ENCODE measurements at places on chromosomes 11 and 22.

DNA sequence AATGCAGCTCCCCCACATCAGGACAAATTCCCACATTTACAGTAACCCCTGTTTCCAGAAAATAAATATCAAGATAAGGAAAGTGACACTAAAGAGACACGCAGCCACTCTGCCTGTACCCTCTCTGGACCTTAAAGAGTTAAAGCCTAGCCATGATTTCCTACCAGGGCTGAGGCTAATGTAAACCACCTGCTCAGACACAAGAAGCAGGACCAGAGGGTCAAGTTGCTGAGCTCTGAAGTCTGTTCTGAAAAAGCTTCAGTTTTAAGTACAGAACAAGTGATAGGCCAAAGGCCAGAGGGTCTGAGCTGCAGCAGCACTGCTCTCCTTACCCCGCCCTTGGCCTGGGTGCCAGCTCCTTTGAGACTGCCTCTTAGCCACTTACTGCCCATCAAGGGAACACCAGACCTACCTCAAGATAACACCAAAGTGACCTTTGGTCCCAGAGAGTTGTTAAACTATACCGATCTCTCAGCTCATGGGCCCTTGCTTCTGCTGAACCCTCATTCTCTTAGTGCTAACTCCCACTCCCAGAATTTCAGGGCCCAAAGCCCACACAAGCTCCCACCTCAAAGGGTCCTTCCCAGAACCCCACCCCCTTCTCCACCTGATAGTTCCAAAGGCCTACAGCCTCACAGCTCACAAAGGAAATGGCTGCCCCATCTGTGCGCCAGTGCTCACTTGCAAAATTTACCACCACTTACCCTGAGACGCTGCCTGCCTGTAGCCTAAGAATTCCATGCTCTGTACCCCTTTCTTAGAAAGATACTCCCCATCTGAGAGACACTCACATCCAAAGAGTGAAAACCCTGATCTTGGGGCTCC lies 40.5 kb downstream of the IL18BP start:
- no peak for DNase-seq

- DNase-seq: no peak
Measured at GRCh38 chr22:27475548-27475897, 326.0 kb downstream of the MN1 start.

- no peak for DNase-seq
Measured at GRCh38 chr22:17562906-17563870, at the start of gene SLC25A18. Gene SLC25A18 (plus strand): TSS chr22:17563498. CDS start chr22:17579945, 16,447 bp downstream.

GRCh38 chr22:28207281-28208030 lies 288.4 kb upstream of the PITPNB start:
- no peak for DNase-seq

DNA sequence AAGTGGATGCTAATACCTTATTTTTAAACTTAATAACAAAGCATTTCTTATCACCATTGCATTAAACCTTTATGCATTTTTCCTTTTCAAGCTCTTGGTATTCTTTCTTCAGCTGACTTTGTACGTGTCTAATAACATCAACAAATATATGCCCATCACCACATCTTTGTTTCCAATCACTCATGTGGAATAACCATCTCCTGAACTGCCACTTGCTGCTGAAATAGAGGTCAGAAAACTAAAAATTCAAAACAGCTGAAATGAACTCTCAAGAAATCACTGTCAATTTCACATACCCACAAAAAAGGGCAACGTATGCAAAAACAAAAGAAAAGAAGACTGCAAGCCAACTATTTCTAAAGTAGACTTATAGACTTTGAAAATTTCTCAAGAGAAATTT lies 7.4 kb downstream of the MSANTD4 start:
- DNase-seq: no peak

- no peak for DNase-seq
Measured at GRCh38 chr11:3074912-3075589, 17.8 kb upstream of the CARS1 start.

DNA sequence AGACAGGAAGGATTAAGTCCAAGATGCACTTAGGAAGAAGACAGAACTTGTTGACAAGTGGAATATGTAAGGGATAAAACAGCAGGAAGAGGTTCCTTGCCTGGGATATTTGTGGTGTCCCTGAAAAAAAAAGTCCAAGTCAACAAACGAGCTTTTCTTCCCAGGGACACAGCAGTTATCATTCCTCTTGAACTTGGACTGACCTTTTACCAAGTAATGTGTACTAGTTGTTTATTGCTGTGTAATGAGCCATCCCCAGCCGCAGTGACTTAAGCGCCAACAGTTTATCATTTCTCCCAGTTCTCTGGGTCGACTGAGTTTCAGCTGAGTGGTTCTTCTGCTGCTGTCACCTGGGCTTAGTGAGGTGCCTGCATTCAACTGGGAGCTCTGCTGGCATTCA lies 37.0 kb downstream of the KREMEN1 start:
- no peak for DNase-seq

DNA sequence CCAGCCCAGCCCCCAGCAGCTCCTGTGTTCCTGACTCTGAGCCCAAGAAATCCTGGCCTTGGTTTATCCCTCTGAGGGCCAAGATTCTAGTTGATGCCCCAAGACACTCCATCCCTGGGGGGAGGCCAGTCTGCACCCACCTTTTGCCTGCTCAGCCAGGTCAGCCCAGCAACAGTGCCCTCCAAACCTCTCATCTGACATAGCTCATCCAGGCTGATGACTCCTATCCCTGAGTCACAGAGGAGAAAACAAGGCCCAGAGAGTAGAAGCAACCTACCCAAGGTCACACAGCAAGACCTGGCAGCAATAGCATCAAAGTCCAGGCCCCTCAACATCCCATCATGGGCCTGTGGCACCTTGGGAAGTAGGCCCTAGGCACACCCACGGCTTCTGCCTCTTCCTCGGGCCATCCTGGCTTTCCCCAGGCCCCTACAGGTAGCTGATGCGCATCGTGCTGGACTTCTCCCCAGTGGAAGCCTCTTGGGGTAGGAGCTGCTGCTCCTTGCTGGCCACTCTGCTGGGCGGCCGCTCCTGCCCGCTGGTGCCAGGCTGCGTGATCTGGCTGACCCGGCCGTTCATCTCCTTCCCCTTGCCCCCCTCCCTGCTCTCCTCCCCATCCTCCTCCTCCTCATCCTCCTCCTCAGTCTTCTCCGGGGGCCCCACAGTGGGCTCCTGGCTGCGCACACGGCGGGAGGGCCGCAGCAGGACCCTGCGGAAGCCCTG lies 6.0 kb downstream of the SSTR3 start:
- no peak for DNase-seq

DNA sequence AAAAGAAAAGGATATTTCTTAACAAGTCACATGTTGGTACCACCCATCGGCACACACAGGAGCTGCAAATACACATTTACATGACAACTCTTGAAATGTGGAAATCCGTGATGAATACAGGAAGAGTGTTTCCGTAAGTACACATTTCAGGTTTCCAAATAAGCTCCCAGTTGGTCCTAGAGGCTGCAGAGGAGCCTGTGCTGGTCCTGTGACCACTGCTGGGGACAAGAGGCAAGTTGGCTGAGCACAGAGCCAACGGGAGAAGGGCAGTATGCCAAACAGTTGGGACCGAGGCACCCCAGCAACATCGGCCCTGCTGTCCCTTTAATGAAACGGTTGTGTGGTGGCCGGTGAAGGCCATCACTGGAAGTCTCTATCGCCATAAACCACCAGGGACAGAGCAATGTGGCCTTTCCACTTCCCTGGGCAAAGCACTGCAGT lies 38.5 kb upstream of the ARFGAP3 start:
- DNase-seq: no peak

DNA sequence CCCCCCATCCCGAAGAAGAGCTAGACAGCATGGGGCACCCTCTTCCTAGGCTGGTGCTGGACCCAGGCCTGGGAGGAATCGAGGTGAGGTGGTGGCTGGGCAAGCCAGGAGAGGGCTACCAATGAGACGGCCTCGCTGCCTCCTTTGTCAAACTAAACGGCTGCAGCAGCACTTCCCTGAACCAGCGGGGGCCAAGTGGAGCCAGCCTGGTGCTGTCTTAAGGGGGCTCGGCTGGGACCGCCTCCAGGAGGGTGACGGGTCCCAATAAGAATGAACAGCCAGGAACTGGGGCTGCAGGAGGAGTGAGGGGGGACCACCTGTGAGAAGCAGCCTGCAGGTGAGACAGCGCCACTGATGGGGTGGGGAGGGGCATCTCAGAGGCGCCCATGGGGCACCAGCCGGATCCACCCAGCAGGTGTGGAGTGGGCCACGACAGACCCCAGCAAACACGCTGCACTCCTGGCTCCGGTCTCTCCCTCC lies 17.1 kb downstream of the IFT27 start:
- no peak for DNase-seq

DNA sequence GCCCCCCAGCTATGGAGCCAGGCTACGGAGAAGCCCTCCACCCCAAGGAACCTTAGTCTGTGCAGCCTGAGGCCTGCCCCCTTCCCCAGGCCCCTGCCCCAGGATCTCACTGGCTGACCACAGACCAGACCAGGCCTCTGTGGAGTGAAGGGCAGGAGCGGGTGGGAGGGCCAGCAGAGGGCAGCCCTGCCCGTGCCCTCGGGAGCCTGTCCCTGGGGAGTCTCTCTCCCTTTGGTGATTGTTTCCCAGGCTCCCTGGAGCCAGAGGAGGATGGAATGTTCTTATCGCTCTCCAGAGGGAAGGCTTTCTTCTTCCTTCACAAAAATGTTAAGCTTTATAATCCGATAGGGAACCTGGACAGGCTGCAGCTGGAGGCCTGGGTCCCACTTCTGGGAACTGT lies 455.3 kb downstream of the SOX6 start:
- DNase-seq: no peak

GRCh38 chr11:46456269-46457001 lies 64.9 kb upstream of the CHRM4 start:
- DNase-seq: no peak

DNA sequence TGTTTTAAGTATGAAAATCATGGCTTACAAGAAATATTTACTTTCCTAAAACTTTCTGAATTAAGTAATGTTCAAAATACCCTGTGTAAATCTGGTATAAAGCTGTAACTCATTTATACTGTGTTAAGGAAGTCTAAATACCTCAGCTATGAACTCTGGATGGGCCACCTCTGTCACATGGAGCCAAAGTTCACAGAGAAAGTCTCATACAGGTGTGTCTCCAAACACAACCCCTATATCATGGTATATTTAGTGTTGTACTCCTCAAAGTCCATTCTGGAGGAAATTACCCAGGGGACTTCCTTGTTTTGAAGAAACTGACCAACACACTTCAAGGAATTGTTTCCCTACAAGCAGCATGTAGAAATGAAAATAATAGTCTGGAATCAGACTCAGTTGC lies 909.2 kb upstream of the TENM4 start:
- DNase-seq: no peak

GRCh38 chr22:30118291-30118690 lies 38.0 kb downstream of the HORMAD2 start:
- DNase-seq: no peak

DNA sequence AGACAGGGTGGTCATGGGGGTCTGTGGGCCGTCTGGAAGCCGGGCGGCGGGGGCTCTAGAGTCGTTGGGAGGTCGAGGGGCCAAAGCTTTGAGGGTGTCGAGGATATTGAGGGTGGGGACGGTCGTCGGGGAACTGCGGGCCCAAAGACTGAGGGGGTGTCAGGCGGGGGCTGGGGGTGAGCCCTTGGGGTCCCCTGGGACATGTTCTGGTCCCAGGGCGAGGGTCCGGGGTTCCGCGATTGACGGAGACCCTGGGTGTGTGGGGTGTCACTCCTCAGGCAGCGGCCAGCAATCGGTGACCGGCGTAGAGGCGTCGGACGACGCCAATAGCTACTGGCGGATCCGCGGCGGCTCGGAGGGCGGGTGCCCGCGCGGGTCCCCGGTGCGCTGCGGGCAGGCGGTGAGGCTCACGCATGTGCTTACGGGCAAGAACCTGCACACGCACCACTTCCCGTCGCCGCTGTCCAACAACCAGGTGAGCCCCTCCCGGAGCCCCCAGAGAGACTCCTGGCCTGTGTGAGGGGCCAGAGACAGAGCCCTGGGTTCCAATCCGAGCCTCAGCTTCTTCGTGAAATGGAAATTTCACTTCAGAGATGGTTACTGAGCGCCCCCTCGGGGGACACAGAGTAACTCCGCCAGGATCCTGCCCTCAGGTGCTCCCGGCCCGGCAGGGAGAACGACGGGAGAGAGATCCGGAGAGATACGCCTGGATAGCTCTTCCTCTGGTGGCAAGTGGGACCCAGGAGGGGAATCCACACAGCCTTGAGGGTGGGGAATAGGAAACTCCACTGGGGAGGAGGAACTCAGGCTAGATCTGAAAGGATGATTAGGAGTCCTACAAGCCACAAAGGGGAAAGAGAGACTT lies 714 bp downstream of the SDF2L1 start:
- DNase-seq: peak; percentile 35

DNA sequence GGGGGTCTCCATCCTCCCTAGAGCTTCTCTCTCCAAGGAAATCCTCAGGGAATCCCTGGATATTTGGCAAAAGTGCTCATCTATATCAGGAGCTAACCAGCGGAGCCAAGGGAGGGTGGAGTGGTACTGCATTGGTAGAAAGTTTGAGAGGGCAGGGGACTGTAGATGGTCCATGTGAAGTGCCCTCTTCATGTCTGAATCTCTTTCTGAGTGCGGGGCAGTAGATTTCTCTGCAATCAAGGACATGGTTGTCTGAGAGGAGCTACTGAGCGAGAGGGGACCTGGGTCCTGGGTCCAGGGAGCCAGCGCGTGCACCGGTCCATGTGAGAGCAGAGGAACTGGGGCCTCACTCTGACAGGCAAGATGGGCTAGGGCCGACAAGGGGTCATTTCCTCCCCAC lies 701 bp downstream of the DIXDC1 start:
- DNase-seq: no peak

DNA sequence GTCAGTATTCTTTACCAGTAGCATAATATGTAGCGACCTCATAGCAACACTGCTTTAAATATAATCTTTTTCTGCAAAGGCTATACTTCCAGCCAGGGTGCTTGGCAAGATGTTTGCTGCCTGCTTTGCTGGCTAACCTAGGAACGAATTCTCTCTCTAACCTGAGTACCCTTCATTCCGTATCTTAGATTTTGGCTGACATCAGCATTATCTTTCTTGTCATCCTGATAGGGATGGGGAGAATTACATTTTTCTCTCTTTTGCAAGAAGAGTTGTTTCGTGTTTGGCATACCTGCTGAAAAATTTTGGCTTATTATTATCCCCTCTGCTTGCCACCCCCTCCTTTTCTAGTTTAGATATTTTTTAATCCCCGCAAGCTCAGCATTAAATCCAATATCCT lies 91.2 kb upstream of the CLMP start:
- no peak for DNase-seq

DNA sequence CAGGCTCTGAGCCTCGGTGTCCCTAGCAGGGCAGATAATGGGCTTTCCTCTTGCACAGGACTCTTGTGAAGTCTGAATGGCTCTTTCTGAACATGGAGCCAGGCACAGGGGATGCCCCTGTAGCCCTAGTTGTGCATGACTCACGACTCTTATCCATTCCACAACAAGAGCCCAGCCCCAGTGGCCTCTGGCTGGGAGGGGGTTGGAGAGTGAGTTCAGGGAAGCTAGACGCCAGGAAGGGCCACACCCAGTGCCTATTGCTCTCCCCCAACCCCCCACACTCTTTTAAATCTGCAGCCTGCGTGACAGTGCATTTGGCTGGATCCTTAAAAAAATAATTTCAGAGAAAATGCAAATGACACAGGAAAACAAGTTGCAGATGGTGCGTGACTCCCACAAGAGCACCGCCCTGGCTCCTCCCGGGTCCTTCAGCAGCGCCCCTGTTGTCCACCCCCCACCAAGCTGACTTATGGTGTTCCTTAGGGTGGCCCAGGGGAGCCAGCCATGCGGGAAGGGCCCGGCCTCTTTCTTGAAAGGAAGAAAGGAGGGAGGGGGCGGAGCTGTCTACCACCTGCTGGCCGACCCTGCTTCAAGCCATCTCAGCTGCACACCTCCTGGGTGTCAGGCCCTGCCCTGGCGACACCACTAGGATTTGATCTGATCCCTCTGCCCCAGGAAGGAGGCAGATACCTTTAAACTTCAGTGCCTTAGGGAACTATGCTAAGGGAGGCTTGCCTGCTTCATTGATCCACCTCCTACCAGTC lies 74.7 kb downstream of the MN1 start:
- DNase-seq: no peak
